ENCODE measurements at places on chromosomes 5 and 9.
A peak's percentile ranks its signal among the peaks of the same experiment; 100 is the strongest.

- no peak for DNase-seq
These were observed 32.6 kb upstream of the TTLL11 start for GRCh38 chr9:122125509-122126330.

GRCh38 chr5:71810471-71811195 lies 91.6 kb downstream of the CARTPT start:
- no peak for DNase-seq

DNA sequence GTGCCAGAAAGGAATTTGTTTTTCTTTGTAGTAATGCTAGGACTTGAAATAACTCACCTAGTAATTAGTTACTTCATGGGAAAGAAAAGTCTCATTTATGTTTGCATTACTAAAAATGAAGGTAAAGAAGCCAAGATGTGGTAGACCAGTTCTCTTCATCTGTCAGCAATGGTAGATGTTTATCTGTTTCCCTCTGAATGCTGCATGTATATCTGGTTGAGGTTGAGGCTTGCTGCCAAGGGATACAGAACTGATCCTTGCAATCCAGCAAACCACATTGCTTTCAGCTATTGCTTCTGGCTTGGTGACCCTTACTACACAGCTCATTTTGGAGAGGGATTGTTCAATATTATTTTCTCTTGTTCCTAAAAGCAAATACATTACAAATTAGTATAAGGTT lies 73.6 kb downstream of the ZNF474 start:
- no peak for DNase-seq

- peak; percentile 0 for DNase-seq
These were observed 321.0 kb upstream of the TRPC7 start for GRCh38 chr5:136686192-136686872.
